ENCODE measurements at places on chromosomes 12 and 14.

DNA sequence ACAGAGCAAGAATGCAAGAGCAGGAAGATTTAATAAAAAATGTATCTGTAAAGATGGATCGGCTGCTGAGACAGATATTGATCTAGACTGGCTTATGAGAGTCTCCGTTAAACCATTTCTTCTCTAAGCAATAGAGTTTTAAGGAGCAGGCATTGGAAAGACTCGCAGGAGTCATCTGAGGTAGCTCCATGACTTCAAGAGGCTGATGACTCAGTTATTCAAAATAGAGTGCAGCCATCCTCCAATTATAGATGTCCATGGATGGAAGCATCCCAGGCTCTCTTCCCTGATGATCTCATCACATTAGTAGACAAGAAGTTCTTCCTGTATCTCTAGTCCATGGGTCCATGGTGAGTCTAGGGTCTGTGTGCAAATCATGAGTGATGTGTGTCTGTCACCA lies 638.3 kb upstream of the TMEM132C start:
- DNase-seq: peak; percentile 88

DNA sequence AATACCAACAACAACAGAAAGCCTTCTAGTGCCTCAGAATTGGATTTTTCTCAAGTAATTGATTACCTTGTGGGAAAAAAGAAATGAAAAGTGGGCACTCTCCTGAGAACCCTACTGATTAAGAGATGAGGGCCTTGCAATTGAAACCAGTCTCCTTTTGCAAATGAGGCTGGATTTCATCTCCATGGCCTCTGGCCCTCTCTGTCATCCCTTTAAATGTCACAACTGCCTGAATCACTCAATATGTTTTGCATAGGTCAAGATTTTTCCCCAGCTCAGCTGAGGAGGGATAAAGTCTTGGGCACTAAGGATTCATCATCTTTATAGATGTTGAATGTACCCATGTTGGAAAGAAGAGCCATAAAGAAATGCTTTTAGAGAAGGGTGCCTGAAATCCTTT lies 166.4 kb downstream of the RMST start:
- no peak for DNase-seq

GRCh38 chr12:117034249-117034648 lies 65.0 kb downstream of the TESC start:
- no peak for DNase-seq

GRCh38 chr12:71469258-71469750 lies 29.7 kb downstream of the LGR5 start:
- no peak for DNase-seq

- no peak for DNase-seq
Observed at GRCh38 chr14:24895622-24896021, 154.3 kb downstream of the STXBP6 start.

- no peak for DNase-seq
Observed at GRCh38 chr12:93072340-93072739, 143.2 kb upstream of the EEA1 start.

GRCh38 chr14:93520053-93520607 lies 89.4 kb downstream of the UNC79 start:
- DNase-seq: no peak

DNA sequence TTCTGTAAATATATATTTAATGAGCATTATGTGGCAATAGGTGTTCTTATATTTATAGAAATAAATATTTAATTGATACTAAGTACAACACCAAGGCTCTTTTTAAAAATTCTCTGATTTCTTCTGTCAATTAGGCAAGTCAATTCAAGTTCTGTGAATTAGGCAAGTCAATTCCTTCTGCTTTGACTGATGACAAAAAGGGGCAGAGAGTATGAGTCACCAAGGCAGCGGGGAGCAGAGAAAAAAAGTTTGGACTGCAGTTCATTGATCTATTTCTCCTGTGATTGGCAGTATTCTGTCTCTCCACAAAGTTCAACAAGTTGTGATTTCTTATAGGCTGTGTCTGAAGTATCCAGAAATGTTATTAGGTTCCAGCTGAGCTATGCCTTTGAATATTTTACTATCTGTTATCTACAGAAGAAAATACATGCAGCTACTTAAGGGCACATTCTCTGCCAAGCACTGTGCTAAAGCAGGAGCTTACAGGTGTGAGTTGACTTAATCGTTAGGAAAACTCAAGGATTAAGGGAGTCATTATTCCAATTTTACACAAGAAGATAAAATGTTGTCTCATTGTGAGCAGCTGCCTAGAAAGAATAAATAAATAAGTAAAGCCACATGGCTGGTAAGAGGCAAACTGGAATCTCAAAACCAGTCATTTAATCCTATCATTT lies 206.4 kb upstream of the ALG10B start:
- no peak for DNase-seq

DNA sequence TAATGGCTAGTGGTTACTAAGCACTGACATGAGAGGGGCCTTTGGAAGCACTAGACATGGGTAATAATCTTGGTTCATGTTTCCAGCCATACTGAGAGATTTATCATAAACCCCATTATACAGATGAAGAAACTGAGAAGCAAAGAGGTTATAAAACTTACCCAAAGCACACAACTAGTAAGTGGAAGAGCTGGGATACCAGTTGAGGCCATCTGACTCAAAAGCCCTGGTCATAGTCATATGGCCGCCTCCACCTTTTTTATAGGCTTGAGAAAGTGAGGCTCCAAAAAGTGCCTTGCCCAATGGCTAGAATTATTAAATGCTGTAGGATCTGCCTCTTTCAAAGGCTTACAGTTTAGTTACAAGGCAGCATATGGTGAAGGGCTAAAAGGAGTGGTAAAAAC lies 944 bp downstream of the TXNRD1 start:
- DNase-seq: no peak

DNA sequence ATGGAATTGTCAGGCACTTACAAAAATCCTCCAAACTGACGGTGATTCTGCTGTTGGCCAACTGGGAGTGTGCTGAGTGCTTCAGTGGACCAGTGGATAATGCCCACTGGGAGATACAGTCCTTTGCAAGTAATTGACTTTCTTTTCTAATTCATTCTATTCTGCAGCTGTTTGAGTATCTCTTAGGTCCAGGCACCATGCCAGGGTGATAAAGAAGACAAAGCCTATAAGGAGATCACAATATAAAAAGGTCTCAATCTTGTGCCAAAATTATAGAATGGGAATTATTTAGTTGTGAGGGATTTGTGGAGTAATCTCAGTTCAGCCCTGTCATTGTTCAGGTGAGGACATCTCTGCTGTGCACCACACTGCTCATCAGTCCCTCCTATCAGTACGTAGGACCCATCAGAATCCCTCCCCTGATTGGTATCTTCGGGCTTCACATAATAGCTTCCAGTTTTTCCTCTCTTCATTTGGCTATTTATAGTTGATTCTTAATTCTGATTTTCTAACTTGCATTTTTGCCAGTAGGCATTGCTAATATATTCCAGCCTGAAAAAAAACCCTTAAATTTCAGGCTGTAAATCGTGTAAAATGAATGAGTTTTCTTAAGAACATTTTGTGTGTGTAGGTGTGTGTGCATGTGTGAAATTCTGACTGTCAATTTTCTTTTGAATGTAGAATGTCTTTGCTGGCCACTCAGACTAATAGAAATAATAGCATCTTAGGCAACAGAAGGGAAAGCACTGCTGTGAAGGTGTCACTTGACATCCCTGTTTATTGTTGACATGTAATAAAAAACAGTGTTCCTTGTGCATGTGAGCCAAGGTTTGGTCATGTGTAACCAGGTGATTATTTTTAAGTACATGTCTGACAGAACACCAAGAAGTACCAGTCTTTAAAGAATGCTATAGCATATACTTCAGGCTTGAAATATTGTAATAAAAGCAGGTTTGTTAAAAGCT lies 457.6 kb upstream of the RGS6 start:
- DNase-seq: peak; percentile 36

DNA sequence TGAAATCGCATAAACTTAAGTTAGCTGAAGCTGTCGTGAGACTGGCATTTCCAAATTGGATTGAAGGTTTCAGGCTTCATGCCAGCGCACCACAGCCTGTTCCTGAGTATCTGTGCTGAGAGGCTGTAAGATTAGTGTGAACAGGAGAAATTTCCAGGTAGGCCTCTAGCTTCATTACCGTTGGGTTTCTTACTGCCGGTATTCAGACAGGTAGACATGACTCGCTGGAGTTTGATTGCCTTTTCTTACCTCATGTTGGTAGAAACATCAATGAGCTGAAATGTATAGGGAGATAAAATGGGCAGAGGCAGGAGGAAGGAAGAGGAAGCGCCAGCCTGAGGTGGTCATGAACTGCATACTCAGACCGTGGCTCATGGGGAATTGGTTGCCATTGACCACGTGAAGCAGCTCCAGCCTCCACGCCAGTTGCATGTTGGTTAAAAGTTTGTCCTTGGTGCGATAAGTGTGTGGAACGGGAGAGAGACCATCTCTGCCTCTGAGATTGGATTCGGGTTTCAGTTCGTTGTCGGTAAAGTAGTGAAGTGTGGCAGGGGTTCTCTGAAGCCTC lies 42.3 kb upstream of the MMP17 start:
- DNase-seq: peak; percentile 31

GRCh38 chr14:101185073-101185835 lies 281.7 kb upstream of the RTL1 start:
- no peak for DNase-seq

GRCh38 chr14:23366426-23366921 lies 1.5 kb upstream of the EFS start:
- no peak for DNase-seq

DNA sequence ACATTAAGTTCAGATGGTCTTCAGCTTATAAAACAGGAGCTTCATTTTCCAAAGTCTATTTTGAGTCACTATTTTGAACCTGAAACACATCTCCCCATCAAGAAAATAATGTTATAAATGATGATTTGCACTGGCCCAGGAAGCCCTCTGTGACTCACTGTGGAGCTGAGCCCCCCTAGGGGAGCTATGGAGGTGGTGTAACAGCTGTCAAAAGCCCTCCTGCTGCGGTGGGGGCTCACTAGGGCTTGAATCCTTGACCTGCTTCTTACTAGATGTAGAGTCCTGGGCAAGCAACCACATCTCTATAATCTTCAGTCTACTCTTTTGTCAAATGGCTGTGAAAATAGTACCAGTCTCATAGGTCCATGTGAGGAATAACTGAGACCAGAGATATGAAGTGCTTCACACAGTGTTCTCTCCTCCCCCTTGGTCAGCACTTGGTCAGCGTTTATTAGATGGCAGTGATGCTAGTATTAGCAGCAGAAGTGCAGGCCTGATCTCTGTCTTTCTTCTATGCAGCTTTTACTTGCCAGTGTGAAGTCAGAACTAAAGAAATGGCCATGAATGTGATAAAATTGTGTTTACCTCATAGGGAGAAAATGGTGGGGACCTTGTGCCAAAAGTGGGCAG lies 83.4 kb downstream of the RTN1 start:
- DNase-seq: no peak

DNA sequence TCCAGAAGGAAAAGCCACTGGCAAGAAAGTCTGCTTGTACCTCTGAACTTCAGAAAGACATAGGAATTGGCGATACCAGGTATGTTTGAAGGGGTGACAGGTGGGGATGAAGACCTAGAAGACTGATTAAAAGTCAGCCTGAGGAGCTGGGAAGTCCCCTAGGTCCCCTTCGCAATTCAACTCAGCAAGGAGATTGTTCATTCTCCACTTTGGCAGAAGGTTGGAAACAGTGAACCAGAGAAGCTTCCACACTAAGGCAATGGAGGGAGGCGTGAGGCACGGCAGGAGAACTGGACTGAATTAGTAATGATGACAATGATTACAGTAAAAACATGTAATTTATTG lies 240.3 kb upstream of the TMPO start:
- no peak for DNase-seq

DNA sequence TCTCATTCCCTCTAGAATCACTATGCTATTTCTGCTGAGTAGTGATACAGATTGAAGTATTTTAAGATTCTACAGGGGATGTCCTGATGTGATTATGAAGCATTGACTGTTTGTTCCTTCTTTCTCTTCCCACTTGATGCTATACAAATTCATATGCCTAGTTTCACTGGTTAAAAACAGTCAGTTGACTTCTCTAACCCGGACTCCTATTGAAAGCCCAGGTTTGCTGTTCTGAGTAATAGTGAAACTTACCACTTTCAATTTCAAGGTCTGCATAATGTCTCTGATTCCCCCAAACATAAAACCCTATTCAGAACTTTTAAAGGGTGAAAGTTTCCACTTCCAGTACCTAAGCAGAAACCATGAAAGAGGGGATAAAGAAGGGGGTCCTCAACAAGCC lies 117.7 kb upstream of the RPL10L start:
- DNase-seq: no peak

DNA sequence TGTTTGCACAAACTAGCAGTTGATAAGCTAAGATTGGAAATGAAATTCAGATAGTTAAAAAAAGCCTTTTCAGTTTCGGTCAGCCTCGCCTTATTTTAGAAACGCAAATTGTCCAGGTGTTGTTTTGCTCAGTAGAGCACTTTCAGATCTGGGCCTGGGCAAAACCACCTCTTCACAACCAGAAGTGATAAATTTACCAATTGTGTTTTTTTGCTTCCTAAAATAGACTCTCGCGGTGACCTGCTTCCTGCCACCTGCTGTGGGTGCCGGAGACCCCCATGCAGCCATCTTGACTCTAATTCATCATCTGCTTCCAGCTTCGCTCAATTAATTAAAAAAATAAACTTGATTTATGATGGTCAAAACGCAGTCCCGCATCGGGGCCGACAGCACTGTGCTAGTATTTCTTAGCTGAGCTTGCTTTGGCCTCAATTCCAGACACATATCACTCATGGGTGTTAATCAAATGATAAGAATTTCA lies 335.6 kb downstream of the TMEM121 start:
- no peak for DNase-seq

- peak; percentile 90 for DNase-seq
Observed at GRCh38 chr12:119594772-119595445, 1.3 kb downstream of the TMEM233 start.

- no peak for DNase-seq
Observed at GRCh38 chr14:64541972-64542835, 1.7 kb downstream of the HSPA2 start.

GRCh38 chr12:1003600-1004271 lies 12.7 kb downstream of the ERC1 start:
- no peak for DNase-seq

DNA sequence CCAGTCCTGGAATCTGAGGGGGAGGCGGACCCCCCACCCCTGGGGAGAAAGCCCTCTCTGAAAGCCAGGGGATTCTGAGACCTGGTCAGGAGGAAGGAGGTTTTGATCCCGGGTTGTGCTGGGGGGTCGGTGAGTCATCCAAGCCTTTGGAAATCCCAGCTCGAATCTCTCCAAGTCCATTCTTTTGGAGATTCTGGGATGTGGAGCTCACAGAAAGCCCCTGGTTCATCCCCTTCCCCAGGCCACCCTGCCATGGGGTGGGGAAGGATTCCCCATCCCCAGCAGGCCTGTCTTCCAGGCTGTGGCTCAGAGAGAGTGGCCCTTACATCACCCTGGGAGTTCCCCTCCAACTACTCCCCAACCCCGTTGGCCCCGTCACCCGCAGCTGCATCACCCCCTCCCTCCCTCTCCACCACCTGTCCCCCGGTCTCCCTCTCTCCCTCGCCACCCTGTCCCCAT lies 14.3 kb downstream of the EXOC3L4 start:
- peak; percentile 90 for DNase-seq

GRCh38 chr12:69900720-69901131 lies 75.7 kb downstream of the MYRFL start:
- peak; percentile 86 for DNase-seq

Measured in myocyte (in vitro differentiated cells).